Left colon (tissue), 2 donors: ENCODE measurements at places on chromosomes 4 and X.
A peak's percentile ranks its signal among the peaks of the same experiment; 100 is the strongest.

DNA sequence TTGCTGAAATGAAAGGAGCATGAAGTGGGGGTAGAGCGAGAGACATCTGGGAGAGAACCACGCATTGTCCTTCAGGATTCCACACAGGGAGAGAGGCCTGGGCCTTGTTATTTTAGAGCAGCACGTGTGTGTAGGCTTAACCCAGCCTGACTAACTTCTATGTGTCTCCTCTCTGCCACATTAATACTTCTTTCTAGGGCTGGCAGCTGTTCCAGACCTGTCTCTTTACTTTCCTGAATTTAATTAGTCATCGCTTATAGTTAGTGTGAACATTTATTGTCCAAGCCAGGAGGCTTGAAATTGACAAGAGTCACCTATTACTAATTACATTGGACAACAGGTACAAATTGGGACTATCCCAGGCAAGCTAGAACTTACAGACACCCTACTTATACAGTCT lies 51.3 kb downstream of the SMAD1 start:
- DNase-seq, result no peak

- no peak for DNase-seq
Observed at GRCh38 chrX:82711457-82711856, 796.6 kb upstream of the POU3F4 start.

DNA sequence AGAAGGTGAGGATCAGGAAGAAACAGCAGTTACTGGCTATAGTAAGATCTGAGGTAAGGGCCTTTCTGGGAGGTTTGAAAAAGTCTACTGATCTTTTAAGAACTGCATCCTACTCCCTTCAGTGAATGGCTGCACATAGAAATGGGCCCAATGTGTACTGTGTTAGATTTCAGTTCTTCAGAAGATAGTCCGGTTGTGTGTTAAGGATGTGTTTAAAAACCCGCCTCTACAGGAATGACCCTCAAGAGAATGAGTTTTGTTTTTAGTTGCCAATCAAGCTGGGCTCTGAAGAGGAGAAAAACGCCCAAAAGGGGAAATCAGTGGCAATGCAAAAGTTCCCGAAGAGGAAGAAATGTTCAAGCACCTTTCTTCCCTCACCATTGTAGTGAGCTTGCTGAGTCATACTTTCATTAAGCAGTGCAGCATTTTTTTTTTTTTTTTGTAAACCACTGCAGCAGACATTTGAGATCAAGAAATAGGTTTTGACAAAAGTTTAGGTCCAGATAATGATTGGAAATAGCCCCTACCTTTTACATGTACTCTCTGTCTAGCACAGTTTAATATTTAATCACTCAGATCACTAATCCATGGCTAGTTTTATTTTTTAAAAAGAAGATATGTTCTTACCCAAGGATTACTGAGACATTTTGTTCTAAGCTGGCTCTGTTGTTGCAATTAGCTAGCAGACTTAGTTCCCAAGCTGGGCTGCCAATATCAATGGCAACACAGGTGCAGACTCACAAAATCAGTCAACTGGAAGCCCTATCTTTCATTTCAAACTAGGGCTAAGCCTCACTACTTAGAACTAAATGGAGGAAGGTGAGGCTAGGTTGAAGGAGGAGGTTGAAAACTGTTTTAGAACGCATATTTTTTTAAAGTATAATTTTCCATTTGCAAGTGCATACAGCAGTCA lies 7.0 kb upstream of the TRPC5OS start:
- no peak for DNase-seq

GRCh38 chr4:139559687-139560086 lies 3.7 kb upstream of the SETD7 start:
- DNase-seq, result no peak

- DNase-seq, result peak; percentile 40
Observed at GRCh38 chrX:97563531-97564133, 679.9 kb downstream of the RPA4 start.

GRCh38 chrX:65674204-65674893 lies 6.9 kb downstream of the MSN start:
- DNase-seq, result no peak

DNA sequence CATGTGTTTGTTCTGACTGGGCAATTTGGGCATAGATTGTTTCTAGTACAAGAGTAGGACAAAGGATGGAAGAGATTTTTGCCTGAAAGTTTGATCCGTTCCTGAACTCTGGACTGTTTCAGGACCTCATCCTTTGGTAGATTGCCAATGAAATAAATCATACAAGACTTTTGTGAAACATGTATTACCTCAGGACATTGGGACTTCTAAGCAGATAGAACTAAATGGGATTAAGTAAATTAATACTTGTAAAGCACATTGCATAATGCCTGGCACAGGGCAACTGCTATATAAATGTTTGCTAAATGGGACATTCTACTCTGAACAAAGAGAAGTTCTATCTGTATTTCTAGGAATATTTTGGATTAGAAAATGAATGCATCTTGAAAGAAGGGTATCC lies 164.8 kb upstream of the RPS6KA3 start:
- no peak for DNase-seq

DNA sequence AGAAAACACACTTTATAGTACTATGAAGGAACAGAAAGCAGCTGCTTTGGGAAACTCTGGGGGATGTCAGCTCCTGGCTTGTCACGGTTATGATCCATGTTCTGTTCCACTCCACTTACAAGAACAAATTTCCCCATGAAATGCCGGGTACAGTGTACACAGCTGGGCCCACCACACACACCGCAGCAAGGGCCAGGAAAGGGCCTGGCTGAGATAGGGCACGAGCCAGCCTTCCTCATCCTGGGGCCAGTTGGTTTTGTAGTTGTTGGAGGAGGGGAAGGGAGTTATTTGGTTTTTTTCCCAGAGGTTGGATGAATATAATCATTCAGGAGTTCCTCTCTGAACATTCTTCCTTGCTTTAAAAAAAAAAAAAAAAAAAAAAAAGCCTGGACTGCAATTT lies 56.8 kb downstream of the SEPSECS start:
- DNase-seq, result no peak

DNA sequence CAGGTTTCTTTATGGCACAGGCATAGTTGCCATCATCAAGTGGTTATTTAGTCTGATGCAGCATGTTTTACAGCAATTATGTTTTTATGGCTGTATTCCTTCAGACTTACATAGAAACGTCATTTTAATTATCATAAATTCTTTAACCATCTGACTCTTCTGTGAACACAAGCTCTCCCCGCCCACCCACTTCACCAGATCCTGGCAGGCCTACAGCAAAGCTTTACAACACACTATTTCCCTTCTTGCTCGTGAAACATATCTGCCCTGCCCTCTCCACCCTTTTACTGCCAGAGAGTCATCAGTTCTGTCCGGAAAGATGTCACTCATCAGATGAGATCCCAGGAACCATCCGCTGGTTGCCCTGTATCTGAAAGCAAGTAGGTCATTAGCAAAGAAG lies 120.5 kb downstream of the HS6ST2 start:
- peak; percentile 57 for DNase-seq

- no peak for DNase-seq
Observed at GRCh38 chr4:176286728-176287127, 17.7 kb upstream of the ASB5 start.

GRCh38 chrX:153454901-153455550 lies 9.2 kb upstream of the TREX2 start:
- no peak for DNase-seq

DNA sequence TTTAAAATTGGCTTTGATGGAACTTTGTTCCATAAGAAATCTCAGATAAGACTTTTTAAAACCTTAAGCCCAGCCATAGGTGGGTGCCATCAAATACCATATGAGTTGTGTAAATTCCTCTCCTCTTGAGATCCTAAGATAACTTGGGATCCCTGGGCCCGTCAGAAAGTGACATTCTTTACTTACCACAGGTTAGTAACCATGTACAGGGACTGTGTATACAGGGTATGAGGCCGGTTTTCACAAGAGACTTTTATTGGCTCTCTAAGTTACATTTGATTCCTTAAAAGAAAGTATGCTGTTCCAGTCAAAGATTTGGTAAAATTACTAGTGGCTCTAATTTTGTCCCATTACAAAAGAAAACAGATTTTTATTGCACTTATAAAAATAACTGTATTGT lies 110.1 kb downstream of the APOOL start:
- DNase-seq, result no peak

DNA sequence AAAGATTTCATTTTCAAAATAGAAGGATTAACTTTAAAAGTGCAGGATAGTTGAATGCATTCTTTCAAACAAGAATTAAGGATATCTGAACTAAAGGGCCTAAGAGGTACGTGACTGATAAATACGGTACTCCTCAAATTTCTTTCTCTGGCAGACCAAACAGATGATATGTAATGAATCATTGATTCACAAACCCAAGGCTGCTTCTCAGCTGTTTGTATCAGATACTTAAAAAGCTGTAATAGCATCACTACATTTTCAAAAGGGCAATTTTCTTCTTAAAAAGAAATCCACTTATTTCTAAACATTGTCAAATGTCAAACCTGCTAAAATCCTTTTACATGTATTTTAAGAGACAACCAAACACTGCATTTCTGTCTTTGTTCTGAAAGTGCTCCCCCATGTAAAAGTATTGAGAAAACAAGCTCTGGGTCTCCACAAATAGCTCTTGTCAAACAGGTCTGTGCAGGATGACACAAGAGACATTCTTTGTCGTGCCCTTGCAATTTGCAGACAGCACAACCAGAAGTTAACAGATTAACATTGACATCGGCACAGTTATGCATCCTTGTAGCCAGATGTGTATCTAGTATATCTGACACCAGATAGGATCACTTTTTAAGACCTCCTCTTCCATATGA lies 82.0 kb downstream of the MANBA start:
- DNase-seq, result no peak

GRCh38 chrX:129706400-129707072 lies 32.2 kb upstream of the XPNPEP2 start:
- no peak for DNase-seq

DNA sequence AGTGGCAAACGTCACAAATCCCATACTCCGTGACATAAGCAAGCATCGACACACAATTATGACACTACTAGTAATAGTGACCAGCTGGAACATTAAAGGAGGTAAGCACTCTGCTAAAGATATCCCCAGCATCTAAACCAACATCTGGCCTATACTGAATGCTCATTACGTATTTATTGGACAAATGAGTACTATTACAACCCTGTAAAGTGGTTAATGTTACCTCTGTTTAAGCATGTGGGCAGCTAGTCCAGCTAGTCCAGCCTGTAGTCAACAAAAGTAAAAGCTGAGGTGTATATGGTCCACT lies 419 bp upstream of the RPGR start:
- DNase-seq, result no peak

GRCh38 chrX:72573158-72573511 lies 492 bp upstream of the HDAC8 start:
- DNase-seq, result no peak

GRCh38 chr4:88223516-88223915 lies 60.8 kb downstream of the PPM1K start:
- no peak for DNase-seq

DNA sequence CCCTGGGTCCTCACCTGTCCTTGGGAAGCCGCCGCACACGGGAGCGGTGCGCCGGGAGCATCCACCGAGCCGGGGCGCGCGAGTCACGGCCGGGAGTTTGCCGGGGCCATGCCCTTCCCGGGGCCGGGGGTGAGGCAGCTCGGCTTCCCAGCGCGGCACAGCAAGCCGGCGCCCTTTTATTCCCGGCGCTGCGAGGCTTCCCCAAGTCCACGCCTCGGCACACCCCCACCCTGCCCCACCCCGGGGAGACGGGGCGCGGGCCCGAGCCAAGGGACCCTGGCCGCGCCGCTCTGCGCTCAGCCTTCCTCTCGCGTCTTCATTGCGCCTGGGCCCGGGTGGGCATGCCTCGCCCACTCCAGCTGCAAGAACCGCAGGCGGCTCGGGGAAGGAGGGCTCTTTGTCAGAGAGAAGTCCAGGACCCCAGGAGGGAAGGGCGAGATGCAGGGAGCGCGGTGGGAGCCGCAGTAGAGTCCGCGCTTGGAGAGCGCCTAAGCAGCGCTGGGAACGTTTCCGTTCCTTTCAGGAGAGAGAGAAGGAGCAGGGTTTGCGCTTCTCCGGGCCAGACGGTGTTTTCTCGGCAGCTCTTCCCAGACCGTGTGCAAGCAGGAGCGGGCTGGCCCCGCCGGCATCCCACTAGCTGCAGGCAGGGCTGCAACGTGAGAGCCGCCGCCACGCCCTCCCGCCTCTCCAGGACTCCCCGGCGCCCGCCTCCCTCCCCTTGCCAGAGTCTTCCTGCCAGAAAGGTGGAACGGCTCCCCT lies at the start of gene MXRA5:
TSS of gene MXRA5 (minus strand) at position 152 of the 759 bp plus-strand sequence. CDS start 2,819 bp downstream, outside the sequence.
- DNase-seq, result no peak

DNA sequence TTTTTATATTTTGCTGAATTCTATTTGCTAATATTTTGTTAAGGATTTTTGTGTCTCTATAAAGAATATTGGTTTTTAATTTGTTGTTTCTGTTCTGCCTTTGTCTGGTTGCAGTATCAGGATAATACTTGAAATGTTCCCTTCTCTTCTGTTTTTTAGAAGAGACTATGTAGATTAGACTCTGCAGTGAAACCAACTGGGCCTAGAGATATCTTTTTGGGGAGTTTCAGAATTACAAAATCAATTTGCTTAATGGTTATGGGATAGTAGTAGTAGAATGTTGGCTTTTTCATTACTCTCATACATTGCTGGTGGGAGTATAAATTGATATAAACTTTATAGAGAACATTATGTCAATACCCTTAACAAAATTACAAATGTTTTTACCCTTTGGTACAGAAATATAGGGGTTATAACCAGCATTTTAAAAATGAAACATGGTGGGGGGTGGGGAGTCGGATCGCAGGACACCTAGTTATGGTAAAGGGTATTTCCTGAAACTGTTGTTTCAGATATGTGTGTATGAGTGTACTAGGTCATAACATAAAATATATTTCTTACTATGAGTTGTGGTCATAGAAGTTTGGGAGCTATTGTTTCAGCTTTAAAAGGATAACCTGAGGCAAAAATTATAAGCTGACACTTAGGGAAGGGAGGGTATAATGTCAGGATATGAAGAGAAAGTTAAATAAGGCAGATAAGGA lies 29.0 kb downstream of the CLOCK start:
- no peak for DNase-seq

- no peak for DNase-seq
Observed at GRCh38 chr4:85579942-85580341, 105.0 kb downstream of the ARHGAP24 start.

DNA sequence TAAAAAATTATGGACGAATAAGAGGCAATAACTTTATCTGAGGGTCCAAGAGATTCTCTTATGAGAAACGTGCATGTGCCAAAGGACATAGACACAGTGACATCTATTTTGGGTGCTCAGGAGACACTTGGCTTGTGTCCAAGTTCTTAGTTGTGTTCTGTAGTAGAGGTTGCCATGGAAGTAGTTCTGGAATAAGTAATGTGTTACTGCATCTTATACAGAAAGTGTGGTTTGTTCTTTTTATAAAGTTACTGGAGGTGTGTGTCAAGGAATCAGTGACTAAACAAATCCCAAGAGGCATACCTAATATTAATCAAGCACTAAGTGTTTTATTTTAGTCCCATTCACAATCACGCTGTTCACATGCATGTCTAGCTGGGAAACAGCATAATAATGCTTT lies 305.7 kb downstream of the ARHGAP24 start:
- no peak for DNase-seq

GRCh38 chr4:2258091-2259035 lies 3.5 kb downstream of the MXD4 start:
- DNase-seq, result peak; percentile 22

- no peak for DNase-seq
Observed at GRCh38 chr4:95243892-95244291, 304.9 kb downstream of the UNC5C start.
